ENCODE measurements at places on chromosomes 6 and 20.
A peak's percentile ranks its signal among the peaks of the same experiment; 100 is the strongest.

DNA sequence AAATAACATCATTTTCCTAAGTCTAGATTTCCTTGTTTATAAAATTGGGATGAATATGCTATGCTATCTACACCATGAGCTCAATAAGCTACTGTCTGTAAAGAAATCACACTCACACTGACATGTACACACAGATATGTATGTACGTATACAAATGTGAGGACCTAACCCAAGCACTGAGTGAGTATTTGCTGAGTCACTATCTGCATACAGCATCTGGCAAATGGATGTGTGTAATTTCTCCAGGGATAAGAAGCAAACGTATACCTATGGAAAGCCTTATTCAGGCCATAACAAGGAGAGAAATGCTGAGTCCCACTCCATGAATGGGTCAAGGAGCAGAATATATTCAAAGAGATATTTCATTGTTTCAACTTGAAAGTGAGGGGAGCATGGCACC, 153.9 kb downstream of the LPA start:
- H3K27ac ChIP-seq, result no peak overlapping the region
- no peaks in the 10 kb centered on the region for H3K27me3 ChIP-seq
- H3K4me1 ChIP-seq, result no peaks in the 10 kb centered on the region

GRCh38 chr6:151690303-151690702, 117.2 kb upstream of the ESR1 start:
- peak overlapping the region; percentile 70 for H3K4me3 ChIP-seq
- peak overlapping the region; percentile 63 for H3K27ac ChIP-seq
- H3K4me1 ChIP-seq, result peaks cover 22% of the 10 kb centered on the region
- peak; percentile 59 for DNase-seq
- H3K36me3 ChIP-seq, result no peaks in the 10 kb centered on the region

GRCh38 chr6:73556836-73557235, 36.0 kb upstream of the EEF1A1 start:
- H3K27me3 ChIP-seq, result no peaks in the 10 kb centered on the region
- no peaks in the 10 kb centered on the region for H3K4me1 ChIP-seq
- no peak for DNase-seq
- no peaks in the 10 kb centered on the region for H3K36me3 ChIP-seq

DNA sequence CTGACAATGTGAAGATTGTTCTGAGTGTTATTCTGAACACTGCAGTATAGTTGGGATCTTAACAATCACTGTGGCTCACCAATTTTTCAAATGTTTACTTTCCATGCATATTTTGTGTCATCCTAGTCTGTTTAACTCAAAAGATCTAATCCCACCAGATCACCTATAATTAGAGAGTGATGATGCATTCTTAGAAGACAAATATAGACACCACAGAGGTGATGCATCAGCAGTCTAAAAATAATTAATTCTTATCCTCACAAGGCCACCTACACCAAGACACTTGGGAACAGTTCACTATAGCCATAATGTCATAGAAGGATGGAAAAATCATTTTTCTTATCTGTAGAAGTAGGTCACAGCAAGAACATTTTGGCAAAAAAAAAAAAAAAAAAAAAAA, 154.8 kb downstream of the UBE3D start:
- H3K4me1 ChIP-seq, result peaks cover 24% of the 10 kb centered on the region
- no peaks in the 10 kb centered on the region for H3K27me3 ChIP-seq
- no peak overlapping the region for H3K27ac ChIP-seq
- no peaks in the 10 kb centered on the region for H3K36me3 ChIP-seq
- no peak for DNase-seq

DNA sequence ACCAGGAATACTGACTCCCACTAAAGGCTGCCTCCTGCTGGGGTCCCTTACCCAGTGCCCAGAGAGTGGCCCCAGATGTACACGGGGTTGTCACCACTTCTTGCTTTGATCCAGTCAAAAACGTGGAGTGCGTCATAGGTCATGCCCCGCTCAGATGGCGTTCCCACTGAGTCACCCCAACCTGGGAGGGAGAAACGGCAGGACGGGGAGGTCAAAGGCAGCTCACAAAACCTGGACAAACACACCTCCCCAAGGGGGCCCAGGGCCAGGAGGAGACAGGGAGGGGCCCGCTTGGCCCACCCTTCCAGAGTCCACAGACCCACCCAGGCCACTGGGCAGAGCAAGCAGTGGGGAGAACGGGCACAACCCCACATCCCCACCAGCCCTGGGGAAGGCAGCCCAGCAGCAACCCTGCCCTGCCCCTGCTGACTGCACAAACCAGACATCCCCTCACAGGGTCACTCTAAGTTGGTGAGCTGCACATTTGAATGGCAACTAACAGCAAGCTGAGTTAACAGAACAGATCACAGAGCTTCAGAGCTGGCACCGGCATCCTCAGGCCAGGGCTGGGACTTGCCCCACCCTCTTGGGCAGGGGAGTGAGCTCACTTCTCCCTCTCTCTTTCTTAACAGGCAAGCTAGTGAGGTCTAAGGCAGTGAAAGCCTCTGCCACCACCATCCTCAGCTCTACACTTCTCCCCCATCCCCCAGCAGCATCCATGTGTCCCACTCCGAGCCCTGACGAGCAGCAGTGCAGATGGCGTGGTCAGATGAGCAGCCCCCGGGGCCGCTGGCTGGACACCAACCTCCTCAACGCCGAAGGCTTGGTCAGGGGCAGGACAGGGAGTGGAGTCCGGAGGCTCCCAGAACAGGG, 61.7 kb downstream of the PYGB start:
- H3K4me1 ChIP-seq, result peaks cover 32% of the 10 kb centered on the region
- H3K36me3 ChIP-seq, result 0 out of 2 replicates have a peak, but pooled peaks cover 5% of the 10 kb centered on the region
- peak overlapping the region; percentile 67 for H3K4me3 ChIP-seq
- peak; percentile 94 for DNase-seq
- no peaks in the 10 kb centered on the region for H3K27me3 ChIP-seq
